Thymus (tissue), 14 donors: ENCODE measurements at places on chromosomes 2 and 18. TPM values are rescaled to one million over a fixed set of nuclear protein-coding genes. Genes with fewer than 3 reads are reported as not detected.

Gene ALLC
- 0.87 TPM for polyA plus RNA-seq

DNA sequence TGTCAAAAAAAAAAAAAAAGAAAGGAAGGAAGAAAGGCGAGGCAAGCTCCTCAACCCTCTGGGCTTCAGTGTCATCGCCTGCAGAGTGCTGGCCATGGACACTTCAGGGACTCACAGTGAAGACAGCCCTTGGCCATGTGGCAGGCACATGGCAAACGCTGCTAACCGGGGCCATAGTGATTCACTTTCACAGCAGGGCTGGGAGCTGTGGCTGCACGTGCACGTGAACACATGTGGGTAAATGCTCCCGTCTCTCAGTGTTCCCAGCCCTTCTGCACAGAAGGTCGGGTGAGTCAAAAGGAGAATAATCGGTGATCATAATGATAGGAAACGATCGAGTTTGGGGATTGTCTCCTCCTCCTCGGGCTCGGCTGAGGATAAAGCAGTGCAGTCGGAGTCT lies 46.1 kb upstream of the UBE2F start:
- DNase-seq, result no peak

- no peak for DNase-seq
Measured at GRCh38 chr2:122263746-122264145, 508.3 kb downstream of the TSN start.

DNA sequence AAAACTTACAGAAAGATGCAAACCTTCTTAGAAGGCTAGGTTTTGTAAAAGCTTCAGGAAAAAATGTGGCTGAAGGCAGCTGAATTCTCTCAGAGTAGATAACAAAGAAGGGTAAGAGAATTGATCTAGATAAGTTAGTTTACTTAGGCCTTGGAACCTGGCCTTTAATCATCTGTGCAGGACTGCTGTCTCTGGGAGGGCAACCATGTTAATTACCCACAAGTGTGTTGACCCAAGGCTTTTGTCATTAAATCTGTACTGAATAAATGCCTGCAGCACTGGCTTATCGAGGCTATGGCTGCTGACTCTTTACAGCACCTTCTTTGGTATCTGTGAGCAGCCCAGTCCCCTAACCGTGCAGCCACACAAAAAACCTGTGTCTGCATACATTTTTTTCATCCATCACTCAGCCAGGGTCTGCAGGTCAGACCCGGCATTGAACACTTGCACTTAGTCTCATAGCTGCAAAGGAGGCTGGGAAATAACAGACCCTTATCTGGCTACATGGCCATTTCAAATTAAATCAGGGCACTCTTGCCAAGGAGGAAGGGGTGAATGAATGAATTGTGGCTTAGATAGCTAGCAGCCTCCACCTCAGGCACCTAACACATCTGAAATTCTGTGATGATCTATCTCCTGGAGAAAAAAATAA lies 120.2 kb upstream of the MSH2 start:
- DNase-seq, result no peak

- no peak for DNase-seq
Measured at GRCh38 chr18:34342960-34343359, 118.2 kb upstream of the NOL4 start.
